Activated naive CD8-positive, alpha-beta T cell treated with anti-CD3 and anti-CD28 coated beads, Interleukin-2, amount 10 ng/mL, durations not matched to agents 7 days and 5 days (primary cell): ENCODE measurements at places on chromosomes 2 and 18. TPM values are rescaled to one million over a fixed set of nuclear protein-coding genes. Genes with fewer than 3 reads are reported as not detected.

DNA sequence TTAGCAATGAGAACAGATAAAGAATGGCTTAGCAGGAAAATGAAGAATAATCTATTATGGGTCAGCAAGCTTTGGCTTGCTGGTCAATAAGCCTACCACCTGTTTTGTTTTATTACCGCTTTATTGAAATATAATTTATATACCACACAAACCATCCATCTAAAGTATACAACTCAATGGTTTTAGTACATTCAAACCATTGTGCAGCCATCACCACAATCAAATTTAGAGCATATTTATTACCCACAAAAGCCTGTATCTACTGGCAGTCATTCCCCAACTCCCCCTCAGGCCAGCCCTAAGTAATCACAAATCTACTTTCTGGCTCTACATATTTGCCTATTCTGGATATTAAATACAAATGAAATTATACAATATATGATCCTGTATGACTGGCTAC, 17.2 kb downstream of the PPP3R1 start:
- no peak for DNase-seq

- DNase-seq = no peak
Measured at GRCh38 chr2:222900354-222900753, 39.5 kb downstream of the ACSL3 start.

DNA sequence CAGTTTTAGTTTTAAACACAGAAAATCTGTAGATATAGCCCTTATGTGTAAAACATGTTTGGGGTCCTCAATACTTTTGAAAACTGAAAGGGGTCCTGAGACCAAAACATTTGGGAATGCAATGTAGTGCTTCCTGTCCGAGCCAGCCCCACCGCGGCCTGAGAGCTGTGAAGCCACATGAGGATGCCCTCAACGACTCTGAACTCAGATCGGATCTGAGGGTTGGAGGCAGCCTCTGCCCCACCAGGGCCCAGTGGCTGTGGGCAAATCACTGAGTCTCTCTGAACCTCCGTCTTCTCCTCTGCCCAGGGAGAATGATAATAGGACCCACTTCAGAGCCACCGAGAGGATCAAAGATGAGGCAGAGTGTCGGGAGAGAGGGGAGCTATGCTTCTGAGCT, 33.4 kb upstream of the HPCAL1 start:
- no peak for DNase-seq

Gene PROKR1
- not detected for total RNA-seq

DNA sequence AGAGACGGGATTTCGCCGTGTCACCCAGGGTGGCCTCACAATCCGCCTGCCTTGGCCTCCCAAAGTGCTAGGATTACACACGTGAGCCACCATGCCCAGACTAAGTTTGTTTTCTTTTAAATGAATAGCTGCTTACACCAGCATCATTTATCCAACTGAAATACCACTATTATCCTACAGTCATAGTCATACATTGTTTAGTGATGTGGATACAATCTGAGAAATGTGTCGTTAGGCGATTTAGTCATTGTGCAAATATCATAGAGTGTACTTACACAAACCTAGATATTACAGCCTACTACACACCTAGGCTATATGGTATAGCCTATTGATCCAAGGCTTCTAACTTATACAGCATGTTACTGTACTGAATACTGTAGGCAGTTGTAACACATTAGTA, 10.3 kb downstream of the ZC3H15 start:
- no peak for DNase-seq

GRCh38 chr2:26292646-26293045, 47.9 kb downstream of the HADHB start:
- no peak for DNase-seq

DNA sequence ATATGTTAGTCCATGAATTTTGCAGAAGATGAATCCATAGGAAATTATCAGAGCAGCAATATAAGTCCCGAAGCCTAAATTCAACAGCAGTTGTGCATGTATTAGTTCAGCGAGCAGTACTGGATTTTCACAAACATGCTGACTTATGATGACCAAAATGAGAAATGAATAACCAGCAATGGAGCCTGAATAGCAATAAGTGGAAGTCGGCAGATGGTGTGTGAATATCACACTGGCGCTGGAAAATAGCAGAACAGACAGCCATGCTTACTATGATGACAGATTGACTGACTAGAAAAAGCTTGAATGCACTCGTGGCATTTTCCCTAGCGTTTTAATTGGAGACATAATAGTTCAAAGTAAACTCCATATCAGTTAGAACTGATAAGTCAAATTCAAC, 1114.5 kb downstream of the DSC3 start:
- DNase-seq = no peak

Gene MIB1
- 34.4 TPM for total RNA-seq

Gene HNMT
- total RNA-seq = 0.57 TPM

DNA sequence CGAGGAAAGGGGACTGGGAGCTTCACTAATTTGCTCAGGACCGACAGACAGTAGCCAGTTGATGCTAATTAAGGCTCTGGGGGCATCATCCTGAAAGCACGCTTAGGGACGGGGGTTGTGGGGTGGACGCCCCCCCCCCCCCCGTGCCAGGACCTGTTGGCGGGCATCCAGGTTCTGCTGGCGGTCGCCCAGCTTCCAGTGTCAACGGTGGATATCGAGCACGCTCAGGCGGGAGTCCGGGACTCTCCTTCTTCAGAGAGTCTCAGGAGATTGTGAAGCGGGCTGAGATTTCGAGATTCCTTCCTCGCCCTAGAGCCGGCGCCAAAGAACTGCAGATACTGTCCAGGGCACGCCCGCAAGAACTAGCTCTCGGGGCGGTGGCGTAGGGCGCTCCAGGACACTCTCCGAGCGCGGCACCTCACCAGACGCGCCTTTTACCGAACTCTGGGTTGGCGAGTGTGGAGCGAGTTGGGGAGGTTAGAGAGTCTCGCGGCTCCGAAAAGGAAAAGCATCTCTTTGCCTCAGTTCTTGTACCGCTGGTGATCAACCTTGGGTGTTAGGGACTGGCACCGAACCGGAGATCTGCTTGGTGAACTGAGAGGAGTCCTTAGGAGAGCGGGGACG, 5.6 kb downstream of the RAX start:
- no peak for DNase-seq
